ENCODE measurements at places on chromosomes 12 and 14.

- DNase-seq: no peak
Observed at GRCh38 chr12:105562199-105562971, 231.9 kb downstream of the C12orf75 start.

DNA sequence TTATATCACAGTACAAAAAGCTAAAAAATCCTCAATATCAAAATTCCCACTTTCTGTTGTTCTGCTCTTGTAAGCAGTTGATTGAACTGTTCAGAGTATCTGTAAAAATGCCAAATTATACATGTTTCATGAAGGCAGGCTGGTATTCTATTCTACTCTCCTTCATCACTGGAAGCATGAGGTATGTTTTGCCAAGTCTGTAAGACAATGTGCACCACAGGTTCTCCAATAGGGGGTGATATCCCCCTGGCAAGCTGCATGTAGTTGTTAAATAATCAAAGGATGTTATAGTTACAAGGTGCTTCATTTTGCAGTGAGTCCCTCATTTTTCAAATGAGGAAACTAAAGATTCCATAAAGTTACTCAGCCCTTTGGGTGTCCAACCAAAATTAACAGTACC lies 15.1 kb upstream of the NEK9 start:
- DNase-seq: no peak

- DNase-seq: no peak
Observed at GRCh38 chr14:103456167-103456835, 66.3 kb downstream of the CKB start.

DNA sequence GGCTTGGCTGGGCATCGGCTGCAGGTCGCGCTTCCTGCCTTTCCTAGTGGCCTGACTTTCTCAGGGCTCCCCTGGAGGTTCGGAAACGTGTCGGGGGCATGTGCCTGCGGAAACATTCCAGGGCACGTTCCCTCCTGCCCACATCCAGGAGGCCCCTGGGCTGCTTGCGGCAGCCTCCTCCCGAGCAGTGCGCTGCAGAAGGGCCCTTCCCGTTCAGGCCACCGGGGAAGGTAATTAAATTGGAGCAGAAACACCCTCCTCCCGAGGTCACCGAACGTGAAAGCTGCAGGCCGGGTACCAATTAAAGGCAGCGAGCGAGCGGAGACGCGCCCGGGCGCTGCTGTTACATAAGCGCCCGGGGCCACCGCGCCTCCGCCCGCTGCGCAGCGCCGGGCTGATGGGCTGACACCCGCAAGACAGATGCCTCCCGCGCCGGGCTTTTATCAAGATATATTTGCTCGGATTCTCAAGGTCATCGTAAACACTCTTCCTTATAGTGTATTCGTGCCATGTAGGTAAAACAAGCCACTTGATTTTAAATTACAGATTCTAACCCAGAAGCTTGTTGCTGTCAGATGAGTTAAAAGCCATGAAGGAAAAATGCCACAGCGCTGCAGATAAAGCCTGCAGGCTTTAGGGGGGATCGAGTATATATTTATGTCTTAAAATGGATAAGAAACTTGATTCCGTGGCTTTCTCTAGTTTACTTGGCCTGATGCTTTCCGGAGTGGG lies 31.4 kb downstream of the SSPN start:
- DNase-seq: peak; percentile 12

DNA sequence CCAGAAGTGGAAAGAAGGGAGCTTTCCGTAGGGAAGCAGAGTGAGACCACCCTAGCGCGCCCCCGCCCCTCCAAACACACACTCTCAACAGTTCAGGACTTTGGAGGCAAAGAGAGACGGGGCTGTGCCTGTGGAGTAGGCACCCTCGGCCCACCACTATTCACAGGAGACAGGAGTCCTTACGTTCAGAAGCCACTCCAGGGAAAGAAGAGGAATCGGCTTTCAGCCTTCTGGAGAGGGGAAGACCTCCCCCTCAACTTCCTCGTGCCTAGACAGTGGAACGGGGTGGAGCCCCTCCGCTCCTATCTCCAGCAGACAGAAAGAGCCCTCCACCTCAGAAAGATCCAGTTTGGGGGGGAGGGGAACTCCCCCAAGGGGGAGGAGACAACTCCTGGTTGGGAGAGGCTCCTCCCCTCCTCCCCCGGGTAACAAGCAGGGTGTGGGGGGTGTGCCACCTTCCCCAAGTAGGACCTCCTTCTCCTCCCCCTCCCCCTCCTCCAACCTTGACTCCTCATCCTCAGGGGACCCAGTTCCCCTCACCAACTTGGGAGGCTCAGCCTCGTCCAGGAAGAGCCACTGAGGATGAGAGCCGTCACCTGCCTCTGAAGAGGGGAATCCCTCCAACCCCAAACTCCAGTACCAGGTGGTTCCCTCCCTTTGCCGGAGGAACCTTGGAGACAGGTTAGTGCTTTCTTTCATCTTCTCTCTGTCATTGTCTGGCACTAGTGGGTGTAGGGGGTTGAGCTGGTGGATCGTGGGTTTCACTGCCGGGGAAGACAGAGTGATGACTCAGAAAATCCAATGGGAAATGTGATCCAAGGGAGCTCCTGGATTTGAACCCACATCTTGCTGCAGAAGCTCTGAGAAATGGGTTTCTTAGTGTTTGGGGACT lies 883 bp downstream of the FOXJ2 start:
- peak; percentile 63 for DNase-seq

DNA sequence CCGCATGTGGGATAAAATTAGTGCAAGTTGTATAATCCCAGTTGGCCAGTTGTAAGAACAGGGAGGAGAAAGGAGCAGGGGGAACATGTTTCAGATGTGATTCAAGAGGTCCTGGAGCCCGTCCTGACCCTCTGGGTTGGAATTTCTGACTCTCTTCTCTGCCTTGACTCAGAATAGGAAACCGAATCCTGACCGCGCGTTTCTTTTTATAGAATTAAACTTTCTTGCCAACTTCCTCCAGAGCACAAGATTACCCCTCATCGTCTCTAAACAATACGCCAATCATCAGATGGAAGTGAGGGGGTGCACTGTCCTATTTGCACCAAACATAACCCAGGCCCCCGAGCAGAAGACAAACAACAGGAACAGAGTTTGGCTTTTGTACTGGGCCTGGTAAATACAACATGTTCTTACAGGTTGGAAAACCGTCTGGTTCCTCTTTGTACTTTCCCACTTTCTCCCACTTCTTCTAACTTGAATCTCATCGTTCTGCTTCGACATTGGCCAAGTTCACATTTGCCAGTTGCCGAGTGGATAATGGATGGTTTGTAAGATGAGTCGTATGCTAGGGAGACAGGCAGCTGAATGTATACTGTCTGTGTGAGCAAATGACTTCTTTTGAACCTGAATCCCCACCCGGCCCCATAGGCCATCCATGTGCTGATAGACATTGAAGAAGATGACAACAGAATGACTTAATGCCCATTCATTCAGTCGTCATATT lies 42.6 kb upstream of the MED13L start:
- DNase-seq: peak; percentile 56
